Neuronal stem cell (in vitro differentiated cells): ENCODE measurements at places on chromosomes 1 and 21.

DNA sequence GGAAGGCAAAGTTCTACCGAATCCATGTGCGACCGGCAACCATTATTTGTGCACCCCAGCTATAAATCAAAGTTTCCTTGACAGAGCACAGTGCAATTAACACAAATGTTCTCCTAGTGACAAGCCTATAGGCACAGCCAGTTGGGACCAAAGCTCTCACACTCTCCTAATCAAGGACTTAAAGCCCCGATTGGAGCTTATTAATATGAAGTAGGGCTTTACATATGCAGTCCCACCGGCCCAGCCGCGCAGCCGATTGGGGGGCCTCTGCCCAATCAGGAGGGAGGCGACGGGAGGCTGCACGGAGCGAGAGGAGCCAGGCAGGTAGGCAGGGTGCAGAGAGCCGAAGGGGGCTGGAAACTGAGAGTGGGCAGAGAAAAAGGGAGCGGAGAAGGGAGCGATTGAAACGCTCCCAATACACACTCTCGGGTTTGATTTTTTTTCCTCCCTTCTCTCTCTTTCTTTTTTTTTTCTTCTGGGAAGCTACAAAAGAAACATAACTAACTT is at the start of gene ESRRG:
Gene ESRRG, minus strand, starts transcription at position 156 of the 507 bp plus-strand sequence. Its CDS starts 130 bp downstream, at position 26.
- DNase-seq = peak; percentile 65

- DNase-seq = peak; percentile 65
Measured at GRCh38 chr1:119712342-119713038, 756 bp downstream of the PHGDH start.

DNA sequence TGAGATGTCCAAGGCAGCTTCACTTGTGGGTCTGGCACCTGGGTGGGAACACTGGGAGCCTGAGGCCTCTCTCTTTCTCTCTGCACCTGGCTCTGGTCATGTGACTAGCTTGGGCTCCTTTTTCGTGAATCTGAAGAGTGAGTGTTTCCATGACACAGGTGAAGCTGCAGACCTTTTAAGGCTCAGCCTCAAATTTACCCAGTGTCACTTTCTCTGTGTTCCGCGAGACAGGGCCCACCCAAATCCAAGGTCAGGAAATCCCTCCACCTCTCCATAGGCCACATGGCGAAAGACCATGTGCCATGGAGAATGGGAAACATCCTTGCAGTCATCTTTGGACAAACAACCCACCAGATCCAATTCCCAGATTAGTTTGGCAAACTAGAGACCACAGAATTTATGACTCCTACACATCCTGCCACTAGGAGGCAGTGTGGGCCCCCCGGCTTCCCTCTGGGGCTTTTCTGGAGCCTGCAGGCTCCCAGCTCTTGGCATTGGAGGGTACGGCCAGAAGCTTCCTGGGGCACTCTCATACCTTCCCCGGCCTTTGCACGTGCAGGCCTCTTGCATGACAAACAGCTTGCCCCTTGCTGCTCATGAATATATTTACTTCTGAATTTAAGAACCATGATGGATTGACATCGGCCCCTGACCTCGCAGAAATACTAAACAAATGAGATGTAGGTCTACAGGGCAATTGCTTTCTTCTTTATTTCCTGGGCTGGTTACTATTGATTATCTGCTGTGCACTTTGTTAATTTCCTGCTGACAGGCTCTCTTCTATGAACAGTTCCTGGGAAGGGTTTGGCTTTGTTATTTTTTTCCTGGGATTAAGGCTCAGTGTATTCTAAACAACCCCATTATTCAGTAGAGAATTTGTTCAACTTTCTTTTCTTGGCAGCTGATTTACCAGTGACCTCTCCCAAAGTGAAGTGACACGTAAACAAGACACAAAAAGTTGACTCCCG is 180.7 kb downstream of the KAZN start:
- peak; percentile 49 for DNase-seq

GRCh38 chr1:78038491-78038939 is 7.3 kb upstream of the GIPC2 start:
- DNase-seq = no peak

GRCh38 chr1:181356505-181357340 is 126.6 kb upstream of the CACNA1E start:
- DNase-seq = no peak

DNA sequence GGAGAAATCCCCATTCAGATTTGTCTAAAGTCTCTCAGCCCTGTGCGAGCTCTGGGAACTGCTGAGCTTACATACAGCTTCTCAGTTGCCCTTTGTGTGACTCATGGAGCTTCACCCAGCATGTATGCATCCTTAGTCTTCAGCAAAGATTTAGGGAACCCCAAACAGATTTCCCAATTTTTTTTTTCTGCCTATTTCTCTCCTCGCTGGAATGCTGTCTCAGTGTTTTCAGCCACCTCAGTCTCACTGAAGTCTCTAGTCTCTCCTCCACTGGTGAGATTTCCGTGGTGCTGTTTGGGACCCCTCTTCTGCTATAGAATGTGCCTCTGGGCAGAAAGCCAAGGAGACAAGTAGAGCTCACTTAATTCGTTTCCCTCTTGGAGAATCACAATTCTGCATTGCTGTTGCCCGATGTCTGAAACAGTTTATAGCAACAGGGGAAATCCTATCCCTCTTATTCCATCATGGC is 28.1 kb upstream of the TXLNA start:
- DNase-seq = no peak

GRCh38 chr21:37008724-37009123 is 2.2 kb downstream of the RIPPLY3 start:
- no peak for DNase-seq

GRCh38 chr1:119333163-119333896 is 35.3 kb upstream of the HAO2 start:
- no peak for DNase-seq

- no peak for DNase-seq
Measured at GRCh38 chr21:28699186-28699585, 293.5 kb downstream of the LTN1 start.

GRCh38 chr1:156582388-156583017 is 3.0 kb downstream of the TTC24 start:
- no peak for DNase-seq

- DNase-seq = no peak
Measured at GRCh38 chr21:16307256-16307655, 577.5 kb downstream of the USP25 start.
